ENCODE measurements at places on chromosomes 13 and 19.
A peak's percentile ranks its signal among the peaks of the same experiment; 100 is the strongest.

DNA sequence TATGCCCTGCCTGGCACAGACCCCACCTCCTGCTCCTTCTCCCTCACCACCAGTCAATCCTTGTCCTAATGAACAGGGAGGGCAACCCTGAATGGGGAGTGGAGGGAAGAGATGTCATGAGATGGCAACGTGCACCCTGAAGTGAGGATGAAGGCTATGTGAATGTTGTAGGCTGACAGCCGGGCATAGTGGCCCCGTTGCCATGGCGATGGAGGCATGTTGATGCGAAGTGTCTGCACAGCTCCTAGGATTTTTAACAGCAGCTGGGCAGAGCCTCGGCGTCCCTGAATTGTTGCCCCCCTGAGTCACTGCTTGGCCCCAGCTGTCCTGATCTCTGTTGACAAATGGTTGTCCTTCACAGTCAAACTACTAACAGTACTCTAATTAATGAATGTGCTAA, 4.8 kb upstream of the ALOX5AP start:
- DNase-seq: peak; percentile 43

DNA sequence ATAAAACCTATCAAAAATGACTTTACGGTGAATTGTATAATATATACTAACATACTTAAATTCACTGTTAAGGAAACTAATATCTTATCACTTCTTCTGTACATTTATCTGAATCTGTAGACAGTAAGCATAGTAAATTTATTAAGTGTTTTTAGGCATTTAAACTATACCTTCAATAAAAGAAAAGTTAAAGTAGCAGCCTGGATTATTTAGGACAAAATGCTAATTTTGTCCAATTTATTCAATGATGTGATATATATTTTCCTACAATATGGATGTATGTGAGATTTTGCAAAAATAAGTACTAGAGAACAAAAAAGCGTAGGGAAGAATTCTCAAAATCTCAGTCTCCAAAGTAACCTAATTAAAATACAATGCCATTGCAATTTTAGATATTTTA, 299.9 kb downstream of the GPC5 start:
- DNase-seq: no peak

DNA sequence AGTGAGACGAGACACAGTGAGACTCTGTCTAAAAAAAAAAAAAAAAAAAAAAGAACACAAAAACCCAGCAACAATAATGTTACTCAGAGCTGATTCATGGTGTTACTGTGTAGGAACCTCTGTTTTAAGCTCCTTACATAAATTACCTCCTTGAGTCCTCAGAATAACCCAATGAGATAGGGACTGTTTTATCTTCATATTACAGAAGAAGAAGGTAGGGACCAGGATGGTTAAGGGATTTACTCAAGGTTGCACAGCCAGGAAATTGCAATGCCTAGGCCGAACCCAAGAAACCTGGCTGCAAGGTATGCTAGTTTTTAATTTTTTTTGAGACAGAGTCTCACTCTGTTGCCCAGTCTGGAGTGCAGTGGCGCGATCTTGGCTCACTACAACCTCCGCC, 1.5 kb upstream of the DAND5 start:
- no peak for DNase-seq

DNA sequence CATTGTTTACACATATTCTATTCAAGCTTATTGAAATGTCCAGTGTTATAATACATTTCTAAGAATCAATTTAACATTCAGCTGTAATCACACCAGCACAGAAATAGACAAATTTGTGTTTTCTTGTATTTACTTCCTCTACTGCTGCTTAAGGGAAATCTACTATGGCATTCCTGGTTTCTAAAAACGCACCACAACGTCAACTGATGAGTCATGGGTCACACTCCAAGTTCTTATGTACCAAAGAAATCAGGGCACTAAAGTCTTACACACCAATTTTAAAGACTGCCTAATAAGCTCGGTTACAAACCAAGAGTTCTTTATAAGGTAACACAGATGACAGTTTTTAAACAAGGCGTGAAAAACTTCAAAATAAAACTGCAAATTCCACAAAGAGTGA, 13.2 kb downstream of the LNX2 start:
- no peak for DNase-seq

GRCh38 chr13:99431927-99432608, 69.2 kb upstream of the TM9SF2 start:
- no peak for DNase-seq

GRCh38 chr13:112822851-112823250, 133.0 kb downstream of the ATP11A start:
- no peak for DNase-seq

Data from BE2C (cell line).